NCI-H1417 treated with DMSO at 0.1 percent for 48 hours (cell line): ENCODE measurements at places on chromosomes 1 and 21.

DNA sequence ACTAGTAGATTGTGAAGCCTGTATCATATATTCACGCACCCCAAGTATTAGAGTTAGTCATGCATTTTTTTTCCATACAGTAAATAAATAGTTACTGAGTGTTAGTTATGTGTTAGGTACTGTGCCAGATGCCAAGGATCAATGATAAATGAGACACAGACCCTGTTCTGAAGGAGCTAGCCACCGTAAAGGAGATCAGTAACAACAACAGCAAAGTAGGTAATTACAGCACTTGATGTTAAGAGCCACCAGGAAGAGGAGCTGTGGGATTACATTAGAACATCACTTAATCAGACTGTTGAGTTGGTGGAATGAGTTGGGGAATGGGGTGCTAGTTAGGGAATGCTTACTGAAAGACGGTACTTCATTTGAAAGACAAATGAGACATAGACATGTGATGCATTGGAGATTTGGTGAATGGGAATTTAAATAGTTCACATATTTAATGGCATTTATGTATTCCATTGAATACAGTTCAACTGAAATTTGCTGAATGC lies 21.0 kb downstream of the PRKAA2 start:
- DNase-seq = no peak

DNA sequence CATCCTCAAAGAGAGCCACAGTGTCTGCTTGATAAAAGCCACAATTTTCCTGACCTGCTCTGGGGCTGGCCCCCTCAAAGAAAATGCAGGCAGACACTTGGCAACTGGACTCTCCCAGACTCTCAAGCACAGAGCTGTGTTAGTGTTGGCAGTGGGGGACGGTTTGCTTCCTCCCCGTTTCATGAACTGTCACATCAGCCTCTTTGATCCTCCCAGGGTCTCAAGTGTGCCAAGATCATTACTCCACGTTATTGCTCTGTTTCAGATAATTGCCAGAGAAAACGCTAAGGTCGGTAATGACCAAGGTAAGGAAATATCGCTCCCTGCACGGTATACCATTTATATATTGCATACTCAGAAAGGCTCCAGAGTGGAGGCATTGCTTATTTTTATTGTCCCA lies 138.8 kb downstream of the NTMT2 start:
- DNase-seq = no peak

GRCh38 chr1:171913385-171913784 lies 72.1 kb downstream of the DNM3 start:
- no peak for DNase-seq

GRCh38 chr1:153728305-153729066 lies 636 bp downstream of the INTS3 start:
- DNase-seq = no peak

GRCh38 chr1:205199090-205199930 lies 12.2 kb downstream of the DSTYK start:
- no peak for DNase-seq

GRCh38 chr1:180230416-180230790 lies 339 bp downstream of the LHX4 start:
- DNase-seq = no peak

DNA sequence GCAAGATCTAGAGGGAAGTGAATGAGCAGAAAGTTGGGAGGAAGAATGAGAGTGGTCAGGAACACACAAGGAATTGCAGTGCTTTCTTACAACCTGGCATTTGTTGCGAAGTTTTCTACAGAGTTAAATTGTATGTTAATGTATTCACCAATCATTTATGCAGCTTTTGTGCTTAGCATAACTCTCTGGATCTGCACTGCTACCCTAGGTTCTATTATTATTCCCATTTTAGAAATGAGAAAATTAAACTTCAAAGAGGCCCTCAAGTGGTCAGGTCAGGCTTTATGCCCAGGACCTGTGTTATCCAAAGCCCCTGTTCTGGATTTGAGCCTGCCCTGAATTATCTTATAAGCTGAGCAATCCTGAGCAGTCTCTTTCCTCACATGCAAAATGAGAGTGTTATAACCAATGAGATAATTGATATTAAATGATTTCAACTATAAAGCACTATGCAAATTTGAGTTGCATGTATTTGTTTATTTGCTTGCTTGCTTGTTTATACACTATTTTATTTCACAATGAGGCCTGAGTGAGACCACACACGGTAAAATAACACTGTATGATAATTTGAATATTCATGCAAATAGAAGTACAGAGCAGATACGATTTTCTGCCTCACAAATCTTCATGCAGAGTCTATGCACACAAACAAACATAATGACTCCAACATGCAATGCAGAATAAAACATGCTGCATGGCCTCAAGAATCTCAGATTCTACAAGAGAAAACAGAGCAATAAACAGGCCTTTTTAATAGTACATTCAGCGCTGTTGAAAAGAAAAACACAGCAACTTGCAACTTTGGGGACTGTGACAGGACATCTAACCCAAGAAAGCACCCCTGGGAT lies 323.0 kb downstream of the PLPP3 start:
- no peak for DNase-seq

- DNase-seq = no peak
Measured at GRCh38 chr1:245986404-245987218, 520.5 kb downstream of the SMYD3 start.

DNA sequence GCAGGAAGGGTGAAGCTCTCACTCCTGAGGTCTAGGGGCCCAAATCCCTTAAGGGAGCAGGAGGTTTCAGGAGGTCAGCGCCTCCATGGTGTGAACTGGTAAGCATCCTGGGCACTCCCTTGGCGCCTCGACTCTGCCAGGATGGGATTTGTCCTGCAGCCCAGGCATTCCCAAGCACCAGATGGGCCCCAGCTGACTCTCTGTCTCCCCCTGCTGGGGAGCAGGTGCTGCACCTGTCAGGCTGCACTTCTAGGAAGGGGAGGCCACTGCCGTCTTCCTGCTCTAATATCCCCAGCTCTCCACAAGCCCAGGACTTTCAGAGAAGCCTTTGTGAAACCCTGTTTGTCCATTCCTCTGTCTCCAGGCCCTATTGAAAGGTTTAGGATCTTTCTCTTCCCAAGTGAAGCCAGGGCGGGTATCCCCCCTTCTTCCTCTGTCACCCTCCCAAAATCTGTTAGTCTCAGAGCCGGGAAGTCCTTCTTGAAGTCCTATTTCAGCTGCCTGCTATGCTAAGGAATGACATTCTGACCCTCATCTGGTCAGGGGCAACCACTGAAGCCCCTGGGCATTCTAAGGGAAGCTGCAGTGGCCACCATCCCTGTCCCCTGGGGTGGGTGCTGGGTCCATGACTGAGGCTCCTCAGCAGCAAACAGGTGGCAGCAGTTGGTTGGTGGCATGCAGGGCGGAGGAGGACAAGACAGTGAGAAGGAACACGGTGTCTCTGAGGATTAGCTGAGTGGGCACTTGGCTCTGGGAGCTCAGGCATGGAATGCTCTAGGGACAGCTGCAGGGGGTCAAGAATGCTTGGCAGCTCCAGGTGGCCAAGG lies 3.2 kb downstream of the MYBPH start:
- DNase-seq = no peak

DNA sequence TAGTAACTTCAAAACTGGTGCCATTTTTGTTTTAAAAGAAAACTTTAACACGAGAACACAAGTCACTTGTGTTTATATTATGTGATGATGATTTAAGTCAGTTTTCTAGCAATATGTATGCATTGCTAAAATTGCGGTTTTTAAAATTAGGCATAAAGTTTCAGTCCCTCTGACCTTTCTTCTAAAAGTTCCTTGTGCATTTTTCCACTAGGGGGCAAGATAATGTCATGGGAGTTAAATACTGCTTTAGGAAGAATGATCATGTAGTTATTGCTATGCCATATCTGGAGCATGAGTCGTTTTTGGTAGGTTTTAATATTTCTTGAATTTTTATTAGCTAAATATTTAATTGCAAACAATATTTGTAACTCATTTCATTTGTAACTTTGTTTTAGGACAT lies 10.7 kb downstream of the CDC7 start:
- no peak for DNase-seq

DNA sequence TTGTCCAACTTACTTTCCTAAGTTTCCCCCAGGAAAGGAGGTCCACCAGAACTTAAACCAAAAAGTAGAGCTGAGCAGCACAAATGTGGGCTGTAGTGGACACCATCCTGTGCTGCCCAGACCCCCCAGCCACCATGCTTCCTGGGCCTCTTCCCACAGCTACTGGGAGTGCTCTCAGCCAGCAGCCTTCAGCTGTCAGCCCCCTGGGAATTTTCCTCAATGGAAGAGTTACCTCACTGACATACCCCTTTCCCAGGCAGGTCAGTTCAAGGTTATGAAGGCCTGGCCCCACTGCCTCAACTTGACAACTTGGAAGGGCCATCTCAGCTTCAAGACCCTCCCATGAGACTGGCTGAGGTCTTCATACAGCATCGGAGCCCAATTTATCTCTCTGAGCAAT lies 47.7 kb downstream of the CDCP2 start:
- DNase-seq = no peak

DNA sequence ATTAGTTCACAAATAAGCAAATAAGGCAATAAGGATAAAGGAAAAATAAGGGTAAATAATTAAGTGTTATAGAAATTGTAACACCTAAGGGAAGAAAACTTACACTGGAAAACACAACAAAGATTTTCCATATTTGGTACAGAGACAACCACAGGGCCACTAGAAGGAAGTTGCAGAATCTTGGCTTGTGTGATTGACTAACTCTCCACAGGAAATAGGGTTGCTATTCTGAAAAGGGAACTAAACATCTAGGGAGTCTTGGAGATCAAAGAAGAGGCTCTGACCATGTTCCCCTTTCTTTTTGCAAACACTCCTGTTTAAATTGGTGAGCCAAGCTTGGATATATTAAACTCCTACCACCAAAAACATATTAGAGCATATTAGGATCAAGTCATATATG lies 59.1 kb downstream of the APCS start:
- no peak for DNase-seq

- no peak for DNase-seq
Measured at GRCh38 chr1:153545067-153546055, at the start of gene S100A4. S100A4 (minus strand) TSS chr1:153545806; CDS start chr1:153544794, 1,012 bp downstream.

- no peak for DNase-seq
Measured at GRCh38 chr1:105914403-105914802, 1142.1 kb upstream of the PRMT6 start.

DNA sequence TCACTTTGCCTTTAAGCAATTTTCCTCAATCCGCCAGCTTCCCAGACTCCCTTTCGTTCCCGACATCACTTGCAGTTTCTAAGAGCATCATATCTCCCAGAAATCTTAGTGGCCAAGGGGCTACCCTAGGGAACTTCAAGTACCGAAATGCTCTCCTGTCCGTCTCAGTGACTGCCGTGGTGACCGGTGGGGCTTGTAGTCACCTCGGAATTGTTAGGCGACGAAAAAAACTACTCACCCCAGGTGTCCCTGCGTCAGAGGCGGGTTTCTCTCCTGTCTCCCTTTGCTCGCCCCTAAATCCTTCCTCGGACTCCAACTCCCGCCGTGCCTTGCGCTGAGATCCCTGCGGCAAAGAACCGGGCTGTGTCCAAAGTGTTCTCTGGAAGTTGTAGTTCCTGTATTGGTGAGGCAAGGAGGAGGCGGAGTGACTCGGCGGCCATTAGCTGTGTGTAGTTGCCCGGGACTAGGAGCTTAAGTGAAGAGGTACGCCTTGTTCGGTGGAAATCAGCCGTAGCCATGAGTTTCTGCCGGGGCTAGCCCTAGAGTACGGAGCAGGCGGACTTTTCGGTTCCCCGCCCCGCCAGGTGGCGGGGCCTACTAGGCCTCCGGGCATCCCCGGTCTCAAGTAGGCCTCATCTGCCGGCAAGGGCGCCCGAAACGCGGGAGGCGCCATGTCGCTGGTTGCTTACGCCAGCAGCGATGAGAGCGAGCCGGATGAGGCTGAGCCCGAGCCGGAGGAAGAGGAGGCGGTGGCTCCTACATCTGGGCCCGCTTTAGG lies at the start of gene PRCC:
Gene PRCC, plus strand, starts transcription at position 435 of the 778 bp plus-strand sequence. Its CDS starts 237 bp downstream, at position 672.
- DNase-seq = peak; percentile 99

DNA sequence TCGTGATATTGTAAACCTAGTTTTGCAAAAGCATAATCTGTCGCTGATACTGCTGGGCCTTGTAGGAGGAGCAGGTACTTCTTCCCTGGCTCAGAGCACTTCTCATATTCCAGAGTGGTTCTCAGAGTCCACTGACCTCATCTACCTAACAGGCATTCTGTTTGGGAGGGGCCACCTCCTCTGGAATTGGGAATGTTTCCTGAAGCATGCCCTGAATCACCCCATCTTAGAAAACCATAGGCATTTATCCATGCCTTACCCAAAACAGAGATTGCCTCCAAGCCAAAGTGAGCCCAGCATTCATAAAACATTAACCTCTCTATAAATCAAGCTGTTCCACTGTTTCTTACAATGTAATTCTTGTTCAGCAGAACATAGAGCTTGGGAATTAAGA lies 35.1 kb downstream of the SLC44A3 start:
- no peak for DNase-seq

DNA sequence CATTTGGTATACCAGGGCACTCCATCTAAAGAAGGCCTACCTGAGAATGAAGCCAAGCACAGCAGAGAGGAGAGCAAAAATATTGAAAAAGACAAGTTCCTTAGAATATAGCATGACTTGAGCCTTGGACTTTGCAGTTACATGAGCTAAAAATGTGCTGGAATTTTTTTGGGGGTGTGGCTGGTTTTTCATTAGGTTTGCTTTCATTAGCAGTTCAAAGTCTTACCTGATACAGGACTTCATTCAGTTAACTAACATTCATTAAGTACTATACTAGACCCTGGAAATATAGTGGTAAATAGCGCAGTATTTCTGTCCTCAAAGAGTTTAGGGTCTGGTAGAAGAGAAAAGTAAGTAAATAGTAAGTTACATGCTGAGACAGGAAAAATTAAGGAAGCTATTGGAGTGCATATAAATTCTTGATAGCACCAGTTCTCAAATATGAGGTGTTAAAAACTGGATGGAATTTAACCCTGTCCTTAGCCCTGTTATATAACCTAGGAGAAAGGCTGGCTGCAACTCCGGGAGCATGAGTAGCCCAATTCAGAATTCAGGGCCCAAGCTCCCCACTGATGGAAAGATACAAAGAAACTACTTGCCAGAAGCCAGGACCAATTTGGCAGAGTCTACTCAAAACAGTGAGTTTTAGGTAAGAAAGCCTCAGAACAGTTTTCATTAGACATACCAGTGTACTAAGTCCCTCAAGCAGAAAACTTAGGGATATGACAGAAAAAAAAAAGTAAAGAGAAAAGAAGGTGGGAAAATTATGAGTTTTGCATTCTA lies 3.1 kb upstream of the DOCK7 start:
- no peak for DNase-seq

GRCh38 chr1:43836267-43836951 lies 97.2 kb upstream of the ARTN start:
- peak; percentile 82 for DNase-seq

DNA sequence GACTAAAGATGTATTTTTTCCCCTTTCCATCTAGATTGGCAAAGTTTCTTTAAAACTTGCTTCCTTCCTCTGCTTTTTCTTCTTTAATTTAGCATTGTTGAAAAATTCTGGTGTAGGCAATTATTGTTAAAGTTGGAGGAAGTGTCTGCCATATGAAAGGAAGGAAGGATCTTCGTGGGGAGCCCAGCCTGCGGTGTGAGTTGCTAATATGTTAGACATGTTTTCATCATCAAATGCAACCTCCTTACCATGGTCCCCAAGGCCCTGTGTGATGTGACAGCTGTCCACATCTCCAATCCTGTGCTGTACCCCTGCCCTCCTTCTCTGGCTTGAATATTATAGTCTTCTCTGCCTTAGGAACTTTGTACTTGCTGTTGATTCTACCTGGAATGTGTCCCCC lies 81.0 kb upstream of the ZBTB18 start:
- DNase-seq = no peak

- no peak for DNase-seq
Measured at GRCh38 chr21:28669321-28669720, 323.4 kb downstream of the LTN1 start.

- no peak for DNase-seq
Measured at GRCh38 chr1:61797045-61797755, 54.9 kb downstream of the PATJ start.
